CD4-positive, alpha-beta T cell treated with Interleukin-4 for 4 hours (primary cell): ENCODE measurements at places on chromosomes 7 and 10.

DNA sequence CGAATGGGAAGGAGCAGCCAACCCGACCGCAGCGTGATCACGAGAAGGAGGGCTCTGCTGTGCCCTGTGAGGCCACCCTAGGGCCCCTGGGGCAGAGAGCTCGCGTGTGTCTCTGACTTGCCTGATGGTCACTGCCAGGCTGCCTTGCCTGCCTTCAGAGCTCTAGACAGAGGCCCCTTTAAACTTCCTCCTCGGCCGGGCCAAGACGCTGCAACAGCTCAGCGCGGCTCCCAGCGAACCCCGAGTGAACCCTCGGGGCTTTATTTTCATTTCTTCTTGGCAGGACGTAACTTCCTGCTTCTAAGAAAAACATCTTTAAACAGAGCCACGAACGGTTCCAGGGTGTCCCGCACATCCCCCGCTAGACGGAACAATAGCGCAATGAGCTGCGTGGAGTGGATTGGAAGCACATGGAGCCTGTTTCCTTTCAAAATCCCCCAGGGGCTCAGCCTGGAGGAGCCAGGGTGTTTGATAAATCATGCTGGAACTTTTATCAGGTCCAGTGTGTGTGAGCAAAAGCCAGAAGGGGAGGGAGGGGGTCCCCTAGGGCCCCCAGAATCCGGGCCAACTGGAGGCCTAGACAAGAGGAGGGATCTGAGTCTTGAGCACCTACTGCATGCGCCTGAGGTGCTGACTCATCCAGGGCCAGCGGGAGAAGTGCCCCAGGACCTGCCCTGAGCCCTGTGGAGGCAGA is 134.1 kb upstream of the GDF10 start:
- peak; percentile 47 for DNase-seq

DNA sequence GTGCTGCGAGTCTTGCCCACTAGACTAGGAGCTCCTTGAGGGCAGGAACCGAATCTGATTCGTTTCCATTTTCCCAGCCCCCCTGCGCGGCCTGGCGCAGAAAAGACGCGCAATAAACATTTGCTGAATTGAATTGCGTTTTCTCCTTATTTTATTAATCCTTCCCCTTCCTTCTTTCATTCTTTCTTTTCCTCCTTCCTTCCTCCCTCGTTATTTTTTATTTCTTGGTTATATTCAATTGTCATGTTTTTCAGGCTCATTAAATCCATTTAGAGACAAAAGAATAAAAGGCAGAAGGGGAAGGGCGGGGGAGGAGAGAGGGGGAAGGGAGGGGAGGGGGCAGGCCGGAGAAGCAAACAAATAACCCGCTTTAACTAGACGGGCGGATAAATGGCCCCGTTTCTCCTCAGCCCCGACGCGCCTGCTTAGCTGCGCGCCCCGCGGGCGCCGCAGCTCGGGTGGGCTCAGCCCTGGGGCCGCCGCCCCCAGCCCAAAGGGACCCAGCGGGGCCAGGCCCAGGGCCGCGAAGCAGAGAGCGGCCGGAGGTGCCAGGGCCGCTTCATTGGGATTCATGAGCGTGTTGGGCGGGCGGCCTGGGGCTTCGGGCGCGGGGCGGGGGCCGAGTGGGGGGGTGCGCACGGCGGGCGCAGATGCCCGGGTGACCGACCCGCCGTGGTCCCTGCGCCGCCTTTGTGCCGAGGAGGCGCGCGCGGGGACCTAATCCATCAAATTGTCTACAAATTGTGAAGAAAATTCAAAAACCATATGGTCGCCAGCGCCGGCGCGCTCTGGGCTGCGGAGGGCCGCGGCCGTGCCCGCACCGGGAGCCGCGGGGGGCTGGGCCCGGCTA is 5.0 kb downstream of the LBX1 start:
- no peak for DNase-seq

DNA sequence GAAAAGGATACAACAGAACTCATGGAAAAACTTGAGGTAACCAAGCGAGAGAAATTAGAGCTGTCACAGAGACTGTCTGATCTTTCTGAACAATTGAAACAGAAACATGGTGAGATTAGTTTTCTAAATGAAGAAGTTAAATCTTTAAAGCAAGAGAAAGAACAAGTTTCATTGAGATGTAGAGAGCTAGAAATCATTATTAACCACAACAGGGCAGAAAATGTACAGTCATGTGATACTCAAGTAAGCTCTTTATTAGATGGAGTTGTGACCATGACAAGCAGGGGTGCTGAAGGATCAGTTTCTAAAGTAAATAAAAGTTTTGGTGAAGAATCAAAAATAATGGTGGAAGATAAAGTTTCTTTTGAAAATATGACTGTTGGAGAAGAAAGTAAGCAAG is 62.1 kb downstream of the AKAP9 start:
- DNase-seq: no peak

- no peak for DNase-seq
Measured at GRCh38 chr7:80721883-80722615, 83.6 kb downstream of the CD36 start.

DNA sequence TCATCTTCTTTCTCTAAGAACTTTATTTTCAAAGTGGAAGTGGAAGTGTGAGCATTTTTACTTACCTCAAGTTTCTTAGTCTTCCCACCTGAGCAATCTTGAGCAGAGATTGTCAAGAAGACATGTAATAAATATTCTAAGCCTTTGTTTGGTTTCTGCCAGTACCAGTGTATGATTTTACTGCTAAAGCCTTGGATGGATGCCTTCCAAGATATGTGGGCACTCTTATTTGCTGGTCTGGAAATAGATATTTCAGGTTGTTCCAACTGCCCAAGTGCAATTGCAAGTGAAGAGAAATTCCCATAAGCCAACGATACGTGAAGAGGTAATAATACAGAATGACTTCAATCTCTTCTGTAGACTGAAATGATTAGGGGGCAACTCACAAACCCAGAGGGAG is 18.2 kb upstream of the TARP start:
- no peak for DNase-seq

DNA sequence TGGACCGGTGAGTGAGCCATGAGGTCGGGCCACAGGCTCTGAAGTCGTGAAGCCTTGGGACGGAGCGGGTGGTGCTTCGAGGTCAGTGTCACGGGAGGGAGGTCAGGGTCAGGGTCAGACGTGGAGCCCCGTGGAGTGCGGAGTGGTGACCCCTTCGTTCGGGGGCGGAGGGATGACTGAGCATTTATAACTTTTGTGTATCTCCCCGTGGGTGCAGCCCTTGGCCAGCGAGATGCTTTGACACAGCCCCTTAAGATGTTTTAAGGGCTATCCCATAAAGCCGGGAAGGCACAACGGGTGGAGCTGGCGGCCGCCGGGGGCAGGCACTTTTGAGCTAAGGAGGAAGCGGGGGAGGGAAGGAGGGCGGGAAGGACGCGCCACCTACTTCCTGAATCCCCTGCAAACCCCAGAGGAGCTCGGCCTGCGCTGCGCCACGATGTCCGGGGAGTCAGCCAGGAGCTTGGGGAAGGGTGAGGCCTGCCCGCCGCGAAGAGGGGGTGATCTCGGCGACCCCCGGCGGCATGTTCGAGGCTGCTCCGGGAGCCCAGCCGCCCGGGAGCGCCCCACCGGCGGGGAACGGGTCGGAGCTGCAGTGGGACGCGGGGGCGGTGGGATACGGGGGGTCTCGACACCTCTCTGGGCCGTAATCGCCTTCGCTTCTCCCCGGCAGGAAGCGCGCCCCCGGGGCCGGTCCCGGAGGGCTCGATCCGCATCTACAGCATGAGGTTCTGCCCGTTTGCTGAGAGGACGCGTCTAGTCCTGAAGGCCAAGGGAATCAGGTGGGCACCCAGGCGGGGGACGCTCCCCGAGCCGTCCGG is at the start of gene GSTO1:
GSTO1 (plus strand) TSS at position 400 of the 818 bp plus-strand sequence; CDS start at position 437, 37 bp downstream.
- DNase-seq: peak; percentile 54

GRCh38 chr7:774161-775109 is 47.4 kb upstream of the PRKAR1B start:
- peak; percentile 37 for DNase-seq

DNA sequence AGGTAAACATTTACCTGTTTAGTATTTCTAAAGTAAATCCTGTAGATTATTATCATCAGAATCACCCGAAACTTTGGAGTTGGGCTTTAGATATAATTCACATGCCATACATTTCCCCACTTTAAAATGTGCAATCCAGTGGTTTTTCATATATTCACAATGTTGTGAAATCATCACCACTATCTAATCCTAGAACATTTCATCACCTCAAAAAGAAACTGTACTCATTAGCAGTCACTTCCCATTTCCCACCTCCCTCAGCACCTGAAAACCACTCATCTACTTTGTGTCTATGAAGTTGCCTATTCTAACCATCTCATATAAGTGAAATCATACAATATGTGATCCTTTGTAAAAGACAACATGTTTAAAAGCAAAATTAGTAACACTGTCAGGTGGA is 182.6 kb downstream of the FZD1 start:
- no peak for DNase-seq

GRCh38 chr10:100427374-100427773 is 35.4 kb upstream of the WNT8B start:
- no peak for DNase-seq

GRCh38 chr7:121449735-121450240 is 53.7 kb upstream of the FAM3C start:
- no peak for DNase-seq

DNA sequence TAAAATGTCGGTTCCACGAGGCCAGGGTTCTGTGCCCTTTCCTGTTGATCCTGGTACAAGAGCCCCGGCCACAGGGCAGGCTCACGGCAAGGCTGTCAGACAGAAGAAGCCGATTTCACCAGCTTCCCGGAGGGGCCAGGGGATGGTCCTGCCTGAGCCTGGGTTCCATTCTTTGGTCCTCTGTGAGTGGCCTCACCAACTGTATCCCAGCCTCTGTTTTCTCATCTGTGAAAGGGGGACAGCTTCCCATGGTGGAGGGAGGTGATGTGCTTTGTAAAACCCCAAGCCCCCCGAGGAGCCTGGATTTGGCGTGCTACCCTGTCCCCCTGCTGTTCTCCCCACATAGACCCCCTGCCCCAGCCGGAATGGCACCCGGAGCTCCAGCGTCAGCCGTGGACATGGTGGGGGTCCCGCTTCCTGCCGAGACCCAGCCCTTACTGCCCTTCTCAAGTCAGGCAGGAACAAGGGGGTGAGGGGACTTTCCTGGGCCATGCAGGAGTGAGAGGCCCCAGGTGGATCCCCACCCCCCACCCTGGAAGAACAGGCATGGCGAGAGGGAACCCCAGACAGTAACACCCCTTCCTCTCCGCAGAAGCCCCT is 28.3 kb upstream of the ELFN1 start:
- DNase-seq: no peak

GRCh38 chr7:18426564-18427226 is 68.9 kb upstream of the HDAC9 start:
- no peak for DNase-seq

DNA sequence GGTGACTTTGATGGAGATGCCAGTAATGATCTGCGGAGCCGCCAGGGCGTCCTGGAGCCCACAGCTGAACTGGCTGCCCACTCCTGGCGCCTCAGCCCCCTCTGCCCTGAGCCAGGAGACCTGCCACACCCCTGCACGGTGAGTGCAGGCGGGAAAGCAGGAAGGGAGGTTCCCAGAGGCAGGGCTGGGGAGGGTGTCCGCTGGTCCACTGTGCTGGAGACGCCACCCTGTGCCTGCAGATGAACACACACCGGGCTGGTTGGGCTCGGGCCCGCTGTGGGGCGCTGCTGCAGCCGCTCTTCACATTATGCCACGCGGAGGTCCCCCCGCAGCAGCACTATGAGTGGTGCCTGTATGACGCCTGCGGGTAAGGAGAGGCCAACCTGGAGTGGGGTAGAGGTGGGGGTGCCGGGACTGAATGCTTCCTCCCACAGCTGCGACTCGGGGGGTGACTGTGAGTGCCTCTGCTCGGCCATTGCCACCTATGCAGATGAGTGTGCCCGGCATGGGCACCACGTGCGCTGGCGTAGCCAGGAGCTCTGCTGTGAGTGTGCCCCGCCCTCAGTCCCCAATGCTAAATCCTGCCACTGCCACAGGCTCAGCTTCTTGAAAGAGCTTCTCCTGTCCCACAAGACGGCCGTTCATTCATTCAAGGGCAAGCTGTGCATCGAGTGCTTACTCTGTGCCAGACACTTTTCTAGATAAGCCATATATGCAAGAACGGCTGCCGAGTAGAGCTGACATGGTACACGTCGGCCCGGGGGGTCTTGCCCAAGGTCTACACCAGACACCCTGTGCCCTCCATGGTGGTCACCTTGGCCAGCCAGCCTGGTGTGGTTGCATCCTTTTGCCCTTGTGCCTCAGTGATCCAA is 14.3 kb upstream of the ZNF467 start:
- DNase-seq: no peak

DNA sequence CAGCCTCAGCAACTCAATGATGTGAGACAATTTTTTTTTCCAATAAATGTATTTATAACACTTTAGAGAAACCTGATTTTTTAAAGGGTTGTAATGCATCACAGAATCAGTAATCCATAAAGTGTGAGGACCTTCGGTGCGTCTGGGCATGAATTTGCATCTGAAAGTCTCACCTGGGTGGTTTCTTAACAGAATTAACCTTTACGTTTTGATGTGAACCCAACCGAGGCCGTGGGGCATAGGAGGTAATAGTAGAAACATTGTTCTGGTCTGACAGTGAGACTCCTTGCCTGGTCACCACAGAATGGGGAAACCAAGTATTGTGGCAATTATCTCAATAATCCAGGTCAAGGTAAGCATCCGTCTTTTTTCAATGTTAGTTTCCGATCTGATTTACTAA is 114.6 kb downstream of the PRKCQ start:
- no peak for DNase-seq

DNA sequence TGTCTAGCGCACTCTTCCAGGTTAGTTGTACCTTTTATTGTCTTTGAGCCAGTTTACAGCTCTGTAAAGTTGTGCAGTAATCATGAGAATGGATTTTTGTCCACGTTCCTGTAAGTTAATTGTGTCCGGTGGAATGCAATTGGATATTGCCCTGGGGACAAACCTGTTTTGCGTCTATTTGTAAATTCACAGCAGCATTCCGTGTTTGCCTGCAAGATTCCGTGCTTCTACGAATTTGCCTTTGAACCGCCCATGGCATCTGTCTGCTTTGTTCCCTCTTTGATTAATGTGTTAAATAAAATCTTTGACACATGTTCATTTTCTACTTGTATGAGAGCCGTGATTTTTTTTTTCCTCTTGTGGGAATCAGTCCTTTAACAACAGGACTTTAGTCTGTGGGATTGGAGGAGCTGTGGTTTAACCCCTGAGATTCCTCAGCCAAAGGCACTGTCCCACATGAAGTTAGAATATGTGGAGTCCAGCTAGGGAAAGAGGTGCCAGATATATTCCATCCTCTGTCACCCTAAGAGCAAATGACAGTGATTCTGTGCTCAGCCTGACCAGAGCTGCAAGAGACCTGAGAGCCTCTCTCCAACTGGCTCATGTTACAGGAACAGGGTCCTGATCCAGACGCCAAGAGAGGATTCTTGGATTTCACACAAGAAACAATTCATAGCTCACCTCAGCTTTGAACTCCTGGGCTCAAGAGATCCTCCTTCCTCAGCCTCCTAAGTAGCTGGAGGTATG is 126.3 kb downstream of the COL26A1 start:
- DNase-seq: no peak

DNA sequence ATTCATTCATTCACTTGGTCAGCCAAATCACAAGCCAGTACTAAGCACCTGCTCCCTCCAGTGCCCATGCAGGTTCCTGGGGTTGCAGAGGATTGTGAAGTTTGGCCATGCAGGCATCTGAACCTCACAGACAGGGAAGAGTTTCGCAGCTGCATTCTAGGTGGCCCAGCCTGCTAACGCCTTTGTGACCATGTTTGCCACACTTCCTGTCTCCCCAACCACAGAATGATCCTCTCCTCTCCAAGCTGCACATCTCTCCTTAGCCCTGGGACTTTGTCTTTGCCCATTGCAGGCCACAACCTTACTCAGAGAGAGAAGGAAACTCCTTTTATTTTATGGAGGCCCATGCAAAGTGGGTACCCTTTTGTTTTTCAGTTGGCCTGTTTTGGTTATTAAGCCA is 31.8 kb downstream of the EPDR1 start:
- DNase-seq: no peak
